GM13976 (cell line): ENCODE measurements at places on chromosomes 5 and 9.
A peak's percentile ranks its signal among the peaks of the same experiment; 100 is the strongest.

DNA sequence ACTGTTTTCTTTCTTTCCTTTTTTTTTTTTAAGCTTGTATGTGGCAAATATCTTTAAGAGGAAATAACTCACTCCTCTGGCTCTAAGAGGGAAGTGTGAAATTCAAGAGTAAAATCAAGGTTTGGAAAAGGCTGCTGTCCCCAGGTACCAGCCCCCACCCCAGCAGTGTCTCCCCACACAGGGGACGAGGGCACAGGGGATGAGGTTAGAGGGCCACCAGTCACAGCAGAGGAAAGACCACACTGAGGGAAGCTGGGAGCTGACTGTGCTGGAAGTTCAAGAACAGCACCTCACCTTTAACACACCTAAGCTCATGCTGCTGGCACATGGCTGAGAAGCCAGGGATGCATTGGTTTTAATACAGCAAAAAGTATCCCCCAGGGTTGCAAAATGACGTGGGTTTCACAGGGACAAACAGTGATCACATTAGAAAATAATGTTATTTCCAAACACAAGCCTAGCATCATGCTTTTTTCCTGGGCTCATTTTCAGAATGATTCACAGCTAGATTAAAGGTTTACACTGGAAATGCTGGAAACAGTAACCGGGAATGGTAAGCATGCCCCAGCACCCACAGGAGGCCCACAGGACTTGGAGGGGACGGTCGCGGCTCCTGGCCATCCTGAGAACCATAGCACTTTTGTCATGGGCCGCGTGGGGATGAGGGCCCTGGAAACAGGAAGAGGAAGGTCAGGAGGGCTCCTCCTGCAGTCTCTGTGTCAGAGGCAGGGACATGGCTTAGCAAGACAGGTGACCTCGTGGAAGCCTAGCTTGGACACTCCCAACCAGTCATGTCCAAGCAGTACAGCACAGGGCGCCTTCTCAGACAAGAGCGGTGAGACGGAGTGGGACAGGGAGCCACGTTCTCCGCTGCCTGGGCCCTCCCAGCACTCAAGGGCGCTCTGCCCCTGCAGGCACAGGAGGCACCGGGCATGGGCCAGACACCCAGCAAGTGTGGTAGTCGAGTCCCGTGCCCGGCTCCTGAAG, 6.9 kb downstream of the LPCAT1 start:
- no peak for DNase-seq

DNA sequence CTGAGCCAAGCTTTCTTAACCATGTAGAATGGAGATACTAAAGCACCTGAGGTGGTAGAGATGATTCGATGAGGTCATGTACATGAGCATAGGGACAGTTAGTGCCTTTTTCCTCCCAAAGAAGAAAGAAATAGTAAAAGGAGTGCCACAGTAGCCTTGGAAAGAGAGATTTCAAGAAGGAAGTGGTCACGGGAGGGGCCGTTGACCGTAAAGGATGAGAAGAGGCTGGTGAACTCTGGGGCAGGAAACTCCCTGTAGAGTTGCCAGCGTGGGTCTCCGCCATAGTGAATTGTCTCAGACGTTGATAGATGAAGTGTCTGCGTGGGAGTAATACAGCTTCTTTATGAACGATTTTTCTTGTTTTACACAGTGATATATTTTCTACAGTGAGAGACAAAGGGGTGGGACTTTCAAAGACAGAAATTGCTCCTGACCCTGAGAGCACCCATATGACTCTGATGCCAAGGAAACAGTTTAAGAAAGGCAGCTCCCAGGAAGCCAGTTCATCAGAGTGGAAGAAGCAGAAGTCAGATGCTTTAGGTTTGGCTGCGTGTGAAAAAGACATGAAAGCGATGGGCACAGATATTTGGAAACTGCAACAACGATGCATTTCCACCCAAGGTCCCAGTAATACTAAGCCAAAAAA, 41.3 kb downstream of the UGCG start:
- no peak for DNase-seq

- DNase-seq, result peak; percentile 23
Observed at GRCh38 chr5:135437422-135437795, 9.7 kb downstream of the DCANP1 start.

GRCh38 chr5:56517011-56517416, 283.9 kb upstream of the ANKRD55 start:
- DNase-seq, result no peak

GRCh38 chr9:3916411-3916810, 383.5 kb downstream of the GLIS3 start:
- DNase-seq, result no peak

- no peak for DNase-seq
Observed at GRCh38 chr5:37568893-37569292, 189.8 kb downstream of the WDR70 start.

- no peak for DNase-seq
Observed at GRCh38 chr9:99561961-99562565, 259.6 kb upstream of the NR4A3 start.

- no peak for DNase-seq
Observed at GRCh38 chr5:176167800-176168199, 70.4 kb upstream of the SIMC1 start.

- DNase-seq, result no peak
Observed at GRCh38 chr5:35098214-35098613, 50.5 kb upstream of the AGXT2 start.
